Stimulated activated CD4-positive, alpha-beta T cell treated with anti-CD3 and anti-CD28 coated beads, TNF-alpha, amount 100 ng/mL, for 4 hours (primary cell): ENCODE measurements at places on chromosomes 6 and 20.

GRCh38 chr20:57959018-57959417 lies 249.2 kb upstream of the PMEPA1 start:
- DNase-seq = no peak

- DNase-seq = no peak
Observed at GRCh38 chr6:15526212-15526701, 136.6 kb downstream of the DTNBP1 start.

- DNase-seq = no peak
Observed at GRCh38 chr20:24633521-24633920, 164.1 kb downstream of the SYNDIG1 start.

- no peak for DNase-seq
Observed at GRCh38 chr6:156942266-156942665, 165.1 kb downstream of the ARID1B start.

DNA sequence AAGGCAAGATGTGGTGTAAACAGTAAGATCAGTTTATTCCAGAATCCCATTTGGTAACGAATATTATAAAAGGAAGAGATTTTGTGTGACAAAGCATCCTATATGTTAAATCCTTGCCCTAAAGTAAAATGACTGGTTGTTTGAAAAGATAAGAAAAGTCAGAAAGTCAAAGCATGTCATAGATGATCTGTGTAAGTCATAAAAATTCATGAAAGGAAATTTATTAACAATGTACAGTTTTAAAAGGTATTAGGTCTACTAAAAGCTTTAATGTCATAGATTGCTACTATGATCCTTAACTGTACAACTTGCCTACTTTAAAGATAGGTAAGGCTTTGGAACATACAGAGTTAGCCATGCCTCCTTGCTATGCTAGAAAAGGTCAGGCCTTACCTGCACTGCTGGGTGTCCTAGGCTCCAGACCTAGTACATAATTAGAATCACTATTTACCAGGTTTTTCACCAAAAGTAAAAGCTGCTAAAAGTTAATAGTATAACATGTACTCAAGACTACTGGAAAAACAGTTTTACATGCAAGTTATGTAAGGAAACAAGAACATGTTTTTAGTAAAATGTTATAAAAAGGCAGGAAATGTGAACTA lies 1090.1 kb upstream of the ADGRB3 start:
- no peak for DNase-seq

- no peak for DNase-seq
Observed at GRCh38 chr6:157155804-157156203, 167.5 kb downstream of the TMEM242 start.

DNA sequence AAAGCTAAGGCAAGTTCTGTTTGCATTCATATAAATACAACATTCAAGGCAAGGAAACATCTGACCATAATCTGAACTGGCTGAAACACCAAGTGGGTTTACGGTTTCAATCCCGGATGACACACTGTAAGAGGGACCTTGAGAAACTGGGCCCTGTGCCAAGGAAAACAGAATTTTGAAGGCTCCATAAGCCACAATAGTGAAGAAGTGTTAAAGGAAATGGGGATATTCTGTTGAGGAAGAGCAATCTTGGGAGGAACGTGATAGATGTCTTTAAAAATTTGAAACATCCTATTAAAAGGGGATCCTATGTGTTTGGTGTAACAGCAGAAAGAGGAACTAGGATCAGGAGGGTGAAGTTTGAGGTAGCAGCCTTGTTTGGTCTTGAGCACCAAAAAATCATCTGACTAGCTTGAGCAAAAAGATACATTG lies 82.4 kb upstream of the TAB2 start:
- no peak for DNase-seq

GRCh38 chr6:56372406-56372995 lies 125.1 kb upstream of the COL21A1 start:
- DNase-seq = no peak

DNA sequence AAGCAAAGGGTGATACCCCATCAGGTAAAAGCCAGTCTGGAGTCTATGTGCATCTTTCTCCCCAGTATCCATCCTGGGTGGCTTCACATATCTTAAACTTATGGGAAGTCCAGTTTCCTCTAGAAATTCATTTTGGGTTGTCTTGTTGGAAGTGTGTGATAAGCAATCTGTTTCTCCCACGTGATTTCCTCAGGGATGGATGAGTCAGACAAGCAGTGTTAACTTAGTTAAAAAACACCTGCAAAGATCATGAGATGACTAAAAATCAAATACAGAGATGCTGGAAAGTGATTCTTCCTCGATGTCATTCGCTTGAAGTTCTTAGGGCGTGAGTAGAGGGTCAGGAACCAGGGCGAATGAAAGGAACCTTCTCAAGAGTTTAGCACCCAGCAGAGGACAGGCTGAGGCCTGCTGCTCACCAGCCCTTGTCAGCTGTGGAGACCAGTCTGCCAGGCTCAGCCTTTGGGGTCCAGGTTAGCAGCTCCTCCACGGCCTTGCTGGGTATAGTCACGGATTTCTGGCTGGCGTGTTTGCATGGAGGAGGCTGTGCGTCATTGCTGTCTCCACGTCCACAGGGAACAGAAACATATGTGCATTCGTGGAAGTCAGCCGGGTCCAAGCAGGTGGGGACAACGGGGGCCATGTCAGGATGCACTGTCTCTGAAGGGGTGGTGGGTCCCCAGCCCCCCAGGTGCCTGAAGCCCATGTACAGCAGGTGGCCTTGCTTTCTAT lies 2.8 kb upstream of the PNPLA1 start:
- DNase-seq = no peak

DNA sequence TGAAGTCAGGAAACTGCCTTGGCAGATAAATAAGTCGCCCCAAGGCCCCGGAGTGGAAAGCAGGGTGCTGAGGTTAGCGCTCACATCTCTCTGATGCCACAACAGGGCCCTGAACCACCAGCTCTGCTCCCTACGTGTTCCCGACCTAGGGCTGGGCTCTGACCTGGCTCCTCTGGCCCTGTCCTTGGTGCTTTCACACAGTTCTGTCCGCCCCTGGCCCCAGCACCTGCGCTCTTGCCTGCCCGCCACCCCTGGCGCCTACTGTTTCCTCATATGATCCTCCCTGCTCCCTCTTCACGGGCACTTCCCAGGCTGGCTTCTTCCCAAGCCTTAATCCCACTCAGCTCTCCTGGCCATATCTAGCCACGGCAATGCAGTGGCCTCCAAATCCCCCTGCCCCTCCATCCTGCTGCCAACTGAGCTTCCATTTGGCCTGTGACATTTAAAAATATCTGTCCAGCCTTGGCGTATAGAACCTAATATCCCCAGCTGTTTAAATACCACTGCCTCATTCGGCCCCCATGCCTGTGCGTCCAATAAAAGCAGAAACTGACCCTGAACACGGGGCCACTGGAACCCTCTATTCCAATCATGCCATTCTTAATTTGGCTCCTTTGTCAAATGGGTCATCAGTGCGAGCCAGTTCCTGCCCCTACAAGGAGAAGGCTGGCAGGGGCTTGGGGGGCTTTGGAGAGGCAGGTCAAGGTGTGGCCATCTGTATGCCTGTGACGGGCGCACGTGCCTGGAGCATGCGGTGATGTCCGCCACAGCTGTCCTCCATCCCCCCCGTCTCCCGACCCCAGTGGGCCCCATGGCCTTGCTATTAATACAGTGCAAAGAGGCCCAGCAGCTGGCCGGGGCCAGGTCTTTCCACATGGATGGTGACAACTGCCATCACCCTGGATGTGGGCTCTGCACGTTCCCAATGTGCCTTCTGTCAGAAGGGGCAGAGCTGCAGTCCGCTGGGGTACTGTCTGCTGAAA lies 27.7 kb downstream of the GNAS-AS1 start:
- no peak for DNase-seq

DNA sequence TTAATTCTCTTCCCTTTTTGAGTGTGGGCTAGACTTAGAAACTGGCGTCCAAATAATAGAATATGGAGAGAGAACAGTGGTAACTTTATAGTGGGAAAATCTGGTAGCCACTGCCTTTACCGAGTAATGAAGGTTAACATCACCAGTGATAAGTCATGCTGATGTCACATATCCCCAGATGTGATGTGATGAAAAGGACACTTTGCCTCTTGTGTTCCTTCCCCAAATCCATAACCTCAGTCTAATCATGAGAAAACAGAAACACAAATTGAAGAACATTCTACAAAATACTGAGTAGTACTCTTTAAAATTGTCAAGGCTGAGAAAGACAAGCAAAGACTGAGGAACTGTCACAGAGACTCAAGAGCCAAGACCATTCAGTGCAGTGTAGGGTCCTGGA lies 17.8 kb downstream of the ANKS1A start:
- DNase-seq = no peak

DNA sequence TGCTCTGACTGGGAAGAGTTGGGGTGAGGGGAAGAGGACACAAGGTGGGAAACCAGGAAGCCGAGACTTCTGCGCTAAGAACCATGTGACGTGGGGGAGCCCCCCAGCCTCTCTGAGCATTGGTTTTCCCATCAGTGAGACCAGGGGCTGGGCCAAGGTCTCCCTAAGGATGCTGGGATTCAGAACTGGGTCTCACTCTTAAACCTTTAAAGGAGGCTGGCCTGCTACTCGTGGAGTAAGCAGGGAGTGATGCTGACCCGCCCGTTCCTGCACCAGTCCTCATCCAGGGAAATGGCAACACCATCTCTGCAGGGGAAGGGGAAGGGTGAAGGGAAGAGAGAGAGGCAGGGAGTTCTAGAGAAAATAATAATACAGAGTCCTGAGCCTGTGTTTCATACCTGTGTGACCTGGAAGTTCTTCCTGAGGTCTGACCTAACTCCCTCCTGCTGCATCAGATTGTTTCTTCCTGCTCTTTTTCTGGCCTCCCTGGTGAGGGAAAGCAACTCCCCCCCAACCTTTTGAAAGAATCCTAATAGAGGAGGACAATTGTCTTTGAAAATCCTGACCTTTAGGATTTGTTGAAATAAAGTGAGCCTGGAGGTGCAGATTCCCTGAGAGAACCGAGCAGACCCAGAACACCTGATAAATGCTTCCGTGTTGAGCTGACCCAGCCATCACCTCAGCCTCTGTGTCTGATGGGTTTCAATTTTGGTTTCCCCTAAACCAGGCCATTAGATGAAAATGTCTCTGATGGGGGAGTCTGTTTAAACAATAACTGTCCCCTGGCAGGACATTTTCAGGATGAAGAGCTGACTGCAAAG lies 3.0 kb upstream of the GRM4 start:
- DNase-seq = no peak

DNA sequence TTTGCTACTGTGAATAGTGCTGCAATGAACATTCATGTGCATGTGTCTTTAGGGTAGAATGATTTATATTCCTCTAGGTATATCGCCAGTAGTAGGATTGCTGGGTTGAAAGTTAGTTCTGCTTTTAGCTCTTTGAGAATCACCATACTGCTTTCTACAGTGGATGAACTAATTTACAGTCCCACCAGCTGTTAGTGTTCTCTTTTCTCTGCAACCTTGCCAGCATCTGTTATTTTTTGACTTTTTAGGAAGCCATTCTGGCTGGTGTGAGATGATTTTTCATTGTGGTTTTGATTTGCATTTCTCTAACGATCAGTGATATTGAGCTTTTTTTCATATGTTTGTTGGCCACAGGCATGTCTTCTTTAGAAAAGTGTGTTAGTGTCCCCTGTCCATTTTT lies 40.0 kb downstream of the PLG start:
- no peak for DNase-seq

- DNase-seq = no peak
Observed at GRCh38 chr20:13865791-13866351, 81.0 kb downstream of the NDUFAF5 start.

GRCh38 chr20:12975833-12976608 lies 32.8 kb upstream of the SPTLC3 start:
- no peak for DNase-seq

DNA sequence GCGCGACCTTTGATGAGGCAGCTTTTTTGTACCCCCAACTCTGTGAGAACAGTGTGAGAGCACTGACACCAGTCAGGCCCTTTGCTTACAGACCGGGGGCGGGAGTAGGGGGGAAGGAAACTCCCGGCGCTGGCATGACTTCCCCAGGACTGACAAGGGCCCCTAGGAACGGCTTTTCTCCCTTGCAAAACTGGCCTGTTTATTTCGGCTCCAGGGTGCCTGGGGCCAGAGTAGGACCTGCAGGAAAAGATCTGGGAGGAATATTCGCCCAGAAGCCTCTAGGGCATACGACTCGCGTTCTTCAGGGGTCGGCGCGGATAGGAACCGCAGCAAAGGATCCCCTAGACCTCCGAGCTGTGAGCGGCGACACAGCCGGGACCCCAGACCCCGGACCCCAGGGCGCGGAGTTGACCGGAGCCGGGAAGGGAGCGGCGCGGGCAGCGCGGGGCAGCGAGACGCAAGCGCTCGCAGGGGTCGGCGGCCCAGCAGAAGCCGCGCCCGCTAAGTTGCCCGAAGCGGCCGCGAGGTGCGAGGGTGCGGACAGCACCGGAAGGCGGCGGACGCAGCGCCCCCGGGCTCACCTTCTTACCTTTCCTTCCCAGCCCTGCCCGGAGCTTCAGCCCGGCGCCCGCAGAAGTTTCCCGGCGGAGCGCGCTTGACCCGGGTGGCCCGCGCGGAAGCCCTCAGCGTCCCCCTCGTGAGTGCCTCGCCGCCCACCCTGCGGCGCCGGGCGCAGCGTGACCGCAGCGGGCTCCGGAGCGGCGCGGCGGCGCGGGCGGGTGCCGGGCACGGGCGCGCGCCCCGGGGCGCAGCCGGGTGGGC lies at the start of gene POPDC3:
Gene POPDC3, minus strand, starts transcription at position 771 of the 822 bp plus-strand sequence. CDS start 18,105 bp downstream, outside the sequence.
- no peak for DNase-seq
